Stimulated activated CD8-positive, alpha-beta memory T cell treated with anti-CD3 and anti-CD28 coated beads, Interleukin-4, amount 100 ng/mL, for 1 hour (primary cell): ENCODE measurements at places on chromosomes 2 and 18.

DNA sequence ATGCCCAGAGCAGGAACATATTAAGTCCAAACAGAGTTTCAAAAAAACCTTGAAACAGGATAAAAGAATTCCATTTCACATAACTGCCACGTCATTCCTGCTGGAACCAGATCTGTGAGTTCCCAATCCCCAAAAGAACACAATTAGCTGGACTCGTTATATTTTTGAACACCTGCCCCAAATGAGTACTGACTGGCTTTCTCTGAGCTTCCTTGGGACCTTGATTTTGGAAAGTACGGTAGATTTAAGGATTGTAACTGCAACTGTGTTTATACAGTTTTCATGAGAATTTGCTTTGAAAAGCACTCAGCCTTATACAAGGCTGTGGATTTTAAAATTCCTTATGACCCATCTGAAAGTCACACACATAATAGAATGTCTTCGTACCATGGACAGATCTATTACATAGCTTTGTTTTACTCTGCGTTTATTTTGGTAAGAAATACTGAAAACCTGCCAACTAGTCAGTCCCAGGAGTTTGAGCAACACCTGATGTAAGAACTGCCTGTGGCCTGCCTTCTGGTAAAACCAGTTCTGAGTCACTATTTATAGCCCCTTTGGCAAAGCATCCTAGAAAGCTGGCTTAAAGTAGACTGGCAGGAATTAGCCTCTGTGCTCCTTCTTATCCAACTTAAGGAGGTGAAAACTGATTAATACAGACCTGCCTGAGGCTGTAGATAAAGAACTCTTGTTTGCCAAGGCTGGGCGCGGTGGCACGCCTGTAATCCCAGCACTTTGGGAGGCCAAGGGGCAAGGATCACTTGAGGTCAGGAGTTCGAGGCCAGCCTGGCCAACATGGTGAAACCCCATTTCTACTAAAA lies 48.1 kb downstream of the MERTK start:
- DNase-seq: no peak

DNA sequence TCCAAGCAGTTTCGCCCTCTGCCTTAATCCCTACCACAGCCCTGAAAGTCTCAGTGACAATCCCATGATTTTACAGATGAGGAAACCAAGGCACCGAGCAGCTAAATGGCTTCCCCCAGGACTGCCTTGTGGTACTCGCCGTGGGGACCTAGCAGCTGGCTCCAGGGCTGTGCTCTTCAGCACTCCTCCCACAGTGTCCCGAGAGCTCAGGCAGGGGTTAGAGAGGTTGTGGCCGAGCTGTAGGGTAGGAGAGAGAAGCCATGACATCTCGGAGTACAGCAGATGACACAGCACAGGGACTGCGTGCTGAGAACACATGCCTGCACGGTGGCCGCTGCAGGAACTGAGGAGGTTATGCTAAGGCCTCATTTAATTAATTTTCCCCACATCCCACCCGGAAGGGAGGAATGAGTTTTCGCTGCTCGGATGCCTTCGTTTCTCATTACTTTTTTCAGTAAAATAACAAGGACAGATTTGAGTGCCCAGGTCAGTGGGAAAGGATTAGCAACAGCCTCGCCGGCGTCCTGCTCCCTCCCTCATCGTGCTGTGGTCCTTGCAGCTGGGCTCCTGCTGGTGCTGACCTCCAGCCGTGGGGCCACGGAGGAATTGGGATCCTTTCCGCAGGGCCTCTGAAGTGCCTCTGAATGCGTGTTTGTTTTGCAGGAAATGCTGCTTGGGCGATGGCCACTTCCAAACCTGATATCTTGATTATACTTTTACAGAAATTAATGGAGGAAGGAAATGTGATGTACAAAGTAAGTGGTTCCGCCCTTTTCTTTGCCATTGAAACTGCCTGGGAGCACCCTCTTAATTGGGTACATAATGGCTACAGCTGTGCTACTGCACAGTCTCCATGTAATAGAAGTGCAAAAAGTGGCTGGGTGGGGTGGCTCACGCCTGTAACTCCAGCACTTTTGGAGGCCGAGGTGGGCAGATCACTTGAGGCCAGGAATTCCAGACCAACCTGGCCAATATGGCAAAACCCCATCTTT lies 61.2 kb downstream of the WDSUB1 start:
- DNase-seq: no peak

DNA sequence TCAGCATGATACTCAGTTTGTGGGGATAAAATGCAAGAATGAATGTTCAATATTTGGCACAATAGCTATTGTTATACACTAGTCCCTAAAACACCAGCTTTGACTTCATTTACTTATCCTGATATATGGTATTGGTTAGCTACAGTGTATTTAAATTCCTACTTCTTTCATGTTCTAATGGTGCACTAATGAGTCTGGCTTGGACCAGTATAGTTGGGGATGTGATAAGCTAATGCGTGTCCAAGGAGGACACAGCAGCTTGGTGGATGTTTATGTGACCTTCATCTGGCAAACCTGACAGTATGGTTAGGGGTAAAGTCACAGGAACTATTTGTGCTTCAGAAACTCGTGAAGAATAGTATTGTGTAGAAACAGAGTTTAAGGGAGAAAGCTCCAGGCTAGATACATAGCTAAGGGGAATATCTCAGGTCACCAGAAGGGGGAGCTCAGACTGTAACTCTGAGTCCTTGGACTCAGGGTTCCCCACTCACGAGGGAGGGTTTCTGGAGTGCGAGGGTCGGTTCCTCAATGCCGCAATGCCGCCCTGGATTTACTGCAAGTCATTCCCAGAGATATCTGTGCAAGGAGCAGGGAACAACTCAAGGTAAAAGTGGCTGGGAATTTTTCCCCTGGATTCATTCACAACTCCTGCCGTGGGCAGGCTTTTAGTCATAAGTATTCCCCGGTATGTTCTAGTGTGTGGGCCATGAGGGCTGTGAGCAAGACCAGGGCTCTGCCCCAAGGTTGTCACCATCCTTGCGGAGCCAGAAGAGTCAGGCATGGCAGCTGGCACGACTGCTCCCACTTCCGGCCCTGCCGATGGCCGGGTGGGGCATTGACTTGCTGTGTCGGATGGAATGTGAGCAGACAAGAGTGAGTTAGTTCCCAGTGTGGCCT lies 14.5 kb downstream of the IL1R2 start:
- no peak for DNase-seq

- DNase-seq: no peak
Measured at GRCh38 chr2:37436323-37436722, 91.9 kb downstream of the QPCT start.

- no peak for DNase-seq
Measured at GRCh38 chr2:134679745-134680144, 39.1 kb downstream of the TMEM163 start.

DNA sequence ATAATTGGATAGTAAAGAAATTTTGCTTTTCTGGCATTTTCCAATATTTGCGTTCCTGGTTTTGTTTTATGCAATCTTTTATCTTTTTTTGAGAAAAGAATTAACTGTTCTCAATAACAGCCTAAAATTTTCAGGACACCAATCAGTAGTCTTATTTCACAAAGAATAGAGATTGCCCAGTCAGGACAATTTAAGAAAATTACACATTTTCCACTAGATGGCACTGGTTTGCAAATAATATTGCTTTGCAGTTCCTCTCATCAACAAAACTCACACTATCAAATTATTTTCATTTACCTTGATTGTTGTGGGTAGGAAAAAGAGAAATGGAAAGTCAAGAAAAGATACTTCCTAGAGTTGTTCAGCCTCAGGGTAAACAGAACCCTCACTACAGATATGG lies 2.4 kb upstream of the RBM45 start:
- DNase-seq: no peak

DNA sequence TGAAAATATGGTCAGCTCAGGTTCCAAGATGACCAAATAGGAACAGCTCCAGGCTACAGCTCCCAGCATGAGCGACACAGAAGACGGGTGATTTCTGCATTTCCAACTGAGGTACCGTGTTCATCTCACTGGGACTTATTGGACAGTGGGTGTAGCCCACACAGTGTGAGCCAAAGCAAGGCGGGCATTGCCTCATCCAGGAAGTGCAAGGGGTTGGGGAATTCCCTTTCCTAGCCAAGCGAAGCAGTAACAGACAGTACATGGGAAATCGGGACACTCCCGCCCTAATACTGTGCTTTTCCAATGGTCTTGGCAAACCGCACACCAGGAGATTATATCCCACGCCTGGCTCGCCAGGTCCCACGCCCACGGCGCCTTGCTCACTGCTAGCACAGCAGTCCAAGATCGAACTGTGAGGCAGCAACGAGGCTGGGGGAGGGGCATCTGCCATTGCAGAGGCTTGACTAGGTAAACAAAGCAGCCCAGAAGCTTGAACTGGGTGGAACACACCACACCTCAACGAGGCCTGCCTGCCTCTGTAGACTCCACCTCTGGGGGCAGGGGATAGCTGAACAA lies 57.5 kb downstream of the WDPCP start:
- DNase-seq: no peak

DNA sequence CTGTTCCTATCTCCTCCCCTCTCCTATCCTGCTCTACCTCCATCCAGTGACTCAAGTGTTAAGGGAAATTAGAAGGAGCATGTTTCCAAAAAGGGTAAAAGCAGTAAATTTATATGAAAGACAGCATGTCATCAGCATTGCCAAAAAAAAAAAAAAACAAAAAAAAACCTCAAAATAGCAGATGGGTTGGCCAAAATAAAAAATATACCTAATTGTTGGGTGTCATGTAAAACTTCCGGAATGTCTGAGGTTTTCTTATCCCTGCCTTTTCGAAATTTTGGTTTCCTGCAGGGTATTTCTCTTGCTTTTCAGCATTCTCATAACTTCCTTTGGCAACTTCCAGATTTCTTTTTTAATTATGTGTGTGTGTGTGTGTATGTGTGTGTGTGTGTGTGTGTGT lies 241.6 kb upstream of the FN1 start:
- no peak for DNase-seq

- DNase-seq: no peak
Measured at GRCh38 chr18:69157906-69158305, 242.8 kb upstream of the DOK6 start.

- DNase-seq: no peak
Measured at GRCh38 chr18:66761166-66761565, 157.3 kb upstream of the CDH19 start.

GRCh38 chr2:182330451-182331305 lies 96.2 kb downstream of the PDE1A start:
- DNase-seq: no peak

- DNase-seq: no peak
Measured at GRCh38 chr18:69484699-69485396, 84.2 kb downstream of the DOK6 start.

DNA sequence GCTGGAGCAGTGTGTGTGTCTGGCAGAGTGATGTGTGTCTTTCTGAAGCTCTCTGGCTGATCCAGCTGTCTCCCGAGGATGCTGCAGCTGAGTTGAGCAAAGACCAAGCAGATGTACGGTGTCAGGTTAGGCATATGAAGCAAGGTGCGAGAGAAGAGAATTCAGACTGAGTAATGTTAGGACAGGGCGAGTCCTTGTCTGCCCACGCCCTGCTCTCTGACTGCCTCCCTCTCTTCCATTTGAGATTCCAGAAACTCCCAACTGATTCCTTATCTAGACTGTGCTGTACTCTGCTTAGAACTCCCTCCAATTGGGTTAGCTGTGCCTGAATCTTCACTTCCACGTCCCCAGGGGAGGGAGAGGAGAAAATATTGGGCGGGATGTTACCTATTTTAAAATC lies 25.7 kb upstream of the LPIN1 start:
- no peak for DNase-seq

- DNase-seq: no peak
Measured at GRCh38 chr2:68363721-68364120, 1.4 kb upstream of the PLEK start.

DNA sequence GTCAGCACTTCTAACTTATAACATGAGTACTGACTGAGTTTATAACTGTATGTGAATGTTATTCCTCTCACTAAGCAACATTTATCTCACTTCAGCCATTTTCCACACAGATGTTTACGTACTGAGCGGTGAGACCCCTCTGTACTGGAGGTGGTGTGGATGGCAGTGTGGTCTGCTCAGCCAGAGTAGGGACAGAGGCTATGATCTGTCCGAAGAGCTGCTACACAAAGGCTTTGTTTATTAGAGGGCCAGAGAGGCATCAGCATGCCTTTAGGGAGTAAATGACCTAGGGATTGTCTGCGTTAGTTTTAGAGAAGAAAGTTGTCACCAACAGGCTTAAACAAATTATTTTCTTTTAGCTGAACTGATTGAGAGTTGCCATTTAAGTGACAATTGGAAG lies 23.2 kb upstream of the TACR1 start:
- no peak for DNase-seq

- no peak for DNase-seq
Measured at GRCh38 chr2:50116096-50117010, 915.6 kb downstream of the NRXN1 start.

DNA sequence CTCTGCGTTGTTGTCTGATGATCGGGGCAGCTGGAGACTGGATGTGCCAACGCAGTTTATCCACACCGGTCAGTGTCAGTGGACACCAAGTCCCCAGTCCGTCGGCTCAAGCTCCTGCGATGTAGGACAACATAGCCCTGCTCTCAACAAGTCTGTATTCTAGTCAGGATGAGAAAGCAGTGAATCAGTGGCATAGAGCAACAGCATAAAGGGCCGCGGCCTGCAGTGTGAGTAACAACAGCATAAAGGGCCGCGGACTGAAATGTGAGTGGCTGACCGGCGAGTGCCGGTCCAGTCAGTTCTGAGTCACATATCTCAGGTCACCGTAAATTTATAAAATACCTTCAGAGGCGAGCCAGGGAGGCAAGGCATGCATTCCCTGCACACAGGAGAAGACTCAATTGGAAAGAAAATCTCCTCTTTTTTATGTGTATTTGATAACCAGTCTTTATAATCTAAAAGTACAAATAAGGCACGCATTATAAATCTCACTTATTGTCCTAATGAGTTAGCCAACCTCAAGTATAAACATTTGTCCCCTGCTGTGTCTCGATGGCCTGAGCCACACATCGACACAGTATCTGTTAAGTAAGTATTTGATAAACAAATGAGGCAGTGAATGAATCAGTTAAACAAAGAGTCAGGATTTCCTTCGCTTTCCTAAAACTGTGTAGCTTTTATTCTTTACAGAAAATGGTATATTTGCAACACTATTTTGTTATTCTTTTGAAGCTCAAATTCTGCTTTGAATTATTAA lies 33.8 kb upstream of the NFATC1 start:
- DNase-seq: no peak

GRCh38 chr2:11830708-11831301 lies 84.4 kb downstream of the LPIN1 start:
- DNase-seq: no peak

- no peak for DNase-seq
Measured at GRCh38 chr2:42978175-42978886, 185.9 kb upstream of the HAAO start.
